IPS-NIHi11 (cell line): ENCODE measurements at places on chromosomes 16 and 17.
A peak's percentile ranks its signal among the peaks of the same experiment; 100 is the strongest.

- DNase-seq = no peak
These were observed 1.5 kb downstream of the CYBA start for GRCh38 chr16:88649195-88649923.

GRCh38 chr17:78707016-78707415 lies 75.1 kb downstream of the CYTH1 start:
- no peak for DNase-seq

DNA sequence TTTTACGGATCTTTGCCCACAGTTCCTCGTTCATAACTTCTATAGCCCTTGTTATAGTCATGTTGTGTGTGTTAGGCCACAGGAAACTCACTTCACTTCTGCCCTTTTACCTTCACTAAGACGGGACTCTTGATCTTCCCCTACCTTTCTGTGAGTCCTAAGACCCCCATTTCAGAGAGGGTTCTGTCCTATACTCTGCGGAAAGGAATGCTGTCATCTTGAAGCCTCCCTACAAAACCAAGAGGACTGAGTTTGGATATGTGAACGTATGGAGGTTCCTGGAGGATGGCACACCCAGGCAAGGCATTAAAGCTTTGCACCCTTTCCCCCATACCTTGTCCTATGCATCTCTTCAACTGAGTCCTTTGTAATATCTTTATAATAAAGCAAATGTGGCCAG lies 3.7 kb downstream of the UBB start:
- DNase-seq = no peak

DNA sequence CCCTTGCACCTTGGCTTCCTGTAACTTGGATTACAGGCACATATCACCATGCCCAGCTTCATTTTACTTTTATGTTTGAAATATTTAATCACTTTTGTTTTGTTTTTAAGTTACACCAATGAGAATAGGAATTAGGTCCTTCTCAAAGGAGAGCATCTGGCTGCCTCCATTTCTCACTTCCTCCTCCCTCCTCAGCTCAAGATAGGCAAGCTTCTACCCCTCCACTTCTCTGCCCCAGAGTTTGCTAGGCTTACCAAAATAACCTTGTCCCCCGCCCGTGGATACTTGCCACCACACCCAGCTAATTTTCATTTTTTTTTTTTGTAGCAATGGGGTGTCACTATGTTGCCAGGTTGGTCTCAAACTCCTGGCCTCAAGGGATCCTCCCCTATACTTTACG lies 17.9 kb downstream of the GABARAPL2 start:
- DNase-seq = no peak

GRCh38 chr17:14575471-14575953 lies 274.6 kb downstream of the HS3ST3B1 start:
- no peak for DNase-seq

- no peak for DNase-seq
These were observed 61.4 kb downstream of the KATNIP start for GRCh38 chr16:27611340-27611739.

DNA sequence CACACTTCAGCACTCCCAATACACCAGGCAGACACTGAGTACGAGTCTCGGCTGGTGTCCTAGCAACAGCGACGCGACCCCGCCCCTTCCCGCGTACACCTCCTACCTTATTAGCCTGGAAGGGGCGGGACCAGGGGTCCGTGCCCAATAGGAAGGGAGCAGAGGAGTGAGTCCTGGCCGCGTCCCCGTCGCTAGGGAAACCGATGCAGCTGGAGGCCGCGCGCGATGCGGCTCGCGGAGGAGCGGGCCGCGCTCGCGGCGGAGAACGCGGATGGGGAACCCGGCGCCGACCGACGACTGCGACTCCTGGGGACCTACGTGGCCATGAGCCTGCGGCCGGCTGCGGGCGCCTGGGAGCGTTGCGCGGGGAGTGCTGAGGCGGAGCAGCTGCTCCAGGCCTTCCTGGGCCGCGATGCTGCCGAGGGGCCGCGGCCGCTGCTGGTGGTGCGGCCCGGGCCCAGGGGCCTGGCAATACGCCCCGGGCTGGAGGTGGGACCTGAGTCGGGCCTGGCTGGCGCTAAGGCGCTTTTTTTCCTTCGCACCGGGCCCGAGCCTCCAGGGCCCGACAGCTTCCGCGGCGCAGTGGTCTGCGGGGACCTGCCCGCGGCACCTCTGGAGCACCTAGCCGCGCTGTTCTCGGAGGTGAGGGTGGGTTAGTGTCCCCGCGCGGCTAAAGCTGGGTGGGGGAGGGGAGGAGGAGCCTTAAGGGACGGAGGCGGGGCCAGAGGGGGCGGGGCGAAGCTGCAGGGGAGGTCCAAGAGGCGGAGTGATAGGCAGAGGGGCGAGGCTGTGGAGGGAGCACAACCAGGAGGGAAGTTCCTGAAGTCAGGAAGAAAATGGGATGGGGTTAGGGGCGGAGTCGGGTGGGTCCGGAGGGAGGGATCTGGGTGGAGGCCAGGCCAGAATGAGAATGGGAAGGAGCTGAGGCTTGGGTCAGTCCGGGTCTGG lies at the start of gene DNAH9:
Gene DNAH9, plus strand, starts transcription at position 197 of the 948 bp plus-strand sequence. Its CDS starts 29 bp downstream, at position 226.
- DNase-seq = peak; percentile 92

GRCh38 chr17:48012654-48013053 lies 24.9 kb downstream of the COPZ2 start:
- DNase-seq = no peak

- DNase-seq = no peak
These were observed 29.0 kb upstream of the EMP2 start for GRCh38 chr16:10609402-10609774.

GRCh38 chr16:80583466-80583865 lies 42.7 kb downstream of the DYNLRB2 start:
- DNase-seq = no peak

- DNase-seq = no peak
These were observed 197.6 kb downstream of the CDH13 start for GRCh38 chr16:82824408-82824807.

- DNase-seq = no peak
These were observed 2.0 kb upstream of the TMEM11 start for GRCh38 chr17:21215935-21216334.

- DNase-seq = peak; percentile 32
These were observed 180.8 kb downstream of the RBFOX1 start for GRCh38 chr16:7513429-7513828.

- no peak for DNase-seq
These were observed 34.4 kb downstream of the HAPSTR1 start for GRCh38 chr16:9125658-9126505.

DNA sequence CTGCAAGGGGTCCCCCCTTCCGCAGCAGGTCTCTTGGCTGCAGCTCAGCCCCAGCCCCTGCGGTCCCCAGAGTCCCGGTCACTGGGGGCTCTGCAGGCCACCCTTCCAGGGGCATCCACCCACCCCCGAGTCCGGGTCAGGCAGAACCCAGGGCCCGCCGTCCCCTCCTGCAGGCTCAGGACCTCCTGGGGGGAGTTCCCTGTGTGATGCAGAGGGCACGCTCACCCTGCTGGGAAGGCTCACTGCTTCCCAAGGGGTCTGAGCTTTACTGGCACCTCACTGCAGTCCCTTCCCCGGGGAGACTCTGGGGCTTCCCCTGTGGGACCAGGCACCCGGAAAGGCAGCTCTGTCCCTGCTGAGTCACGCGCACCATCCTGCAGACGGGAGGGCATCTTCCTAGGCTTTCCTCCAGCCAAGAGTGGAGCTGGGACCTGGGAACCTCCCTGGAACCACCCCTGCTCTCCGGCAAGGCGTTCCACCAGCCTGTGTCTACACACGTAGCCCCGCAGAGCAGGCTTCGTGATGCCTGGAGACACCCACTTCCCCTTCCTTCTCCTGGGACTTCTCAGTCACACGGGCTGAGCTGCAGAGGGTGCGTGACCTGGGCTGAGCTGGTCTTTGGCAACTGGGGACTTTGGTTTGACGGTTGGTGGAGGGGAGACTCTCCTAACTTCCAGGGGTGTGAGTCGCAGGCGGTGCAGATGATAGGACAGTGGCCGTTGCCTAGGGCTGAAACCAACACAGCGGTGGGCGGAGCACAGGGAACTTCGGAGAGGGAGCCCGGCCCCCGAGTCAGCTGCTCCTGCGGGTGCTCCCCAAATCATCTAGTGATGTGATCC lies 23.4 kb downstream of the SLC25A10 start:
- DNase-seq = no peak

DNA sequence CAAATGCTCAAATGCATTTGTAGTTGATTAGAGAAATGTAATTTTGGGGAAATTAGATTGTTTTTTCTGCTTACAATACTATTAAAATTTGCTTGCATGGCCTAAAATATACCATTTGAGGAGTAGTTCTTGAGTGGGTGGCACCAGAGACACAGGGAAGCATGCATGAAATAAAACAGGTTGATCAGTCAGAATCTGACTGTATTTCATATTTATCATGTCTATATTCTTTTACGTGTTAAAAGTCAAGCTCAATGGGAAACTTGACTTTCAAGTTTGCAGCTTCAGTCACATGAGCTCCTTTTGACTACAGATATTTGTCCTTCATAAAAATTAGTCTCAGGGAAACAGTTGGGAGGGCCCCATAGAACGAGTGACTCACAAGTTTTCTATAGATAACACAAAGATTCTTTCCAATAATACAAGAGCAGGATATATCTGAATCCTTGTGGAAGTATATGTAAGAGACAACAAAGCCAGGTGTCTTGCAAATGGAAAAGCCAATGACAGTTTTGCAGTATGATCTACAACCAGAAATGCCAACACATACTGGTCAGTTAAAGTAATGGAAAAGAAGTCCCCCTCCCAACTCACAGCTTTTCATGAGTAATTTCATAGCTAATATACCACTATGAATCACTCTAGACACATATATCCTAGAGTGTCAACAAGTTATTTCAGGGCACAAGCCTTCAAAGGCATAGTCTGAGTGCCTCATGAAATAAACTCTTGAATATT lies 42.2 kb upstream of the CORO6 start:
- DNase-seq = no peak

GRCh38 chr17:63693411-63694113 lies 6.4 kb downstream of the LIMD2 start:
- no peak for DNase-seq

DNA sequence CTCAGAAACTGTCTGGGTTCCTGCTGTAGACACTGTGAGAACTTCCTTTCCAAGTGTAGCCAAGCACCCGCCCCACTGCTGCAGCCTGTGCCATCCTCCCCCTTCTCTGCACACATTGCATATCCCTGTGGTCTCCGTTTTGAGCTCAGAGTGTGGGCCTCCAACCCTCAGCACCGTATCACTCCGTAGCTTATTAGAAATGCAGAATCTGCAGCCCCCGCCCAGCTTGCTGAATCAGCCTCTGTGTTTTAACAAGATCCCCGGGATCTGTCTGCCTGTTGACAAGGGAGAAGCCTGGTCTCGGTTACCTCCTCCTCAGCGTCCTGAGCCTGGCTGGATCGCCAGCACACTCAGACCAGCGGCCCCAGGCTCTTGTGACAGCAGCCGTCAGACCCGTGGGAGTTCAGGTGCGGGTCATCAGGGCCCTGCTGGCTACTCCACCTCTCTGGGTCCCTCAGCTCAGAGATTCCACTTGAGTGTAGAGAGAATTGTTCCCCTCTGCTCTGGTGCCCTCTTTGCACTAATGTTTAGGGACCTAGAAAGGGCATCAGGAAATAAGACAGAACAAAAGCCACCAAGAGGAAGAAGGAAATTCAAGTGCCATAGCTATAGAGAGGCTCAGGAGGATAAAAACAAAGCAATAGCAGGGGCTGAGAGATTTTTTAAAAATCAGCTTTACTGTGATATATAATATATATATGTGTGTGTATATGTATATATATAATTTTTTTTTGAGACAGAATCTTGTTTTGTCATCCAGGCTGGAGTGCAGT lies 92.3 kb downstream of the PITPNC1 start:
- no peak for DNase-seq

DNA sequence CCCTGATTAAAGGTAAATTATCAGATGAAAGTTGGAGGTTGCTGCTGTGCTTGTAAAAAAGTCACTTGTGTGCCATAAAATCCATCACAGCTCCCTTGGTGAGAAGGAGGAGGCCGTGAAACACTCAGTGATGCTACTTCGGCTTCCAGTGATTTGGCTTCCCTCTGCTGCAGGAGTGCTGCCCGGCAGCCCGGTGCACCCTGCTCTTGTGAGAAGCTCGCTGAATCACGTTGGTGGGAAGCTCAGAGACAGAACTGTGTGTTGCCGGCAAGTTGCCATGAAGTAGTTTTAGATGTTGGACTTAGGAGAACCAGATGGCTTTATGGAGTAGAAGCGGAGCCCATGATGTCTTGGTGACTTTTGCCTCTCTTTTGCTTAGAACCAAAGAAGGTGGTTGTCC lies 33.3 kb downstream of the MSI2 start:
- DNase-seq = no peak

GRCh38 chr16:83951544-83951943 lies 1.5 kb upstream of the OSGIN1 start:
- no peak for DNase-seq

GRCh38 chr16:88686439-88687253 lies at the start of gene SNAI3:
Gene SNAI3 (minus strand): TSS chr16:88686507. CDS start chr16:88686406, 101 bp downstream.
- DNase-seq = peak; percentile 99

GRCh38 chr17:73617501-73617900 lies 26.7 kb downstream of the SDK2 start:
- DNase-seq = no peak

- no peak for DNase-seq
These were observed 58.8 kb downstream of the NT5M start for GRCh38 chr17:17361867-17362539.

GRCh38 chr16:73216932-73217331 lies 169.0 kb upstream of the ZFHX3 start:
- no peak for DNase-seq

GRCh38 chr17:51439395-51440229 lies 179.3 kb downstream of the UTP18 start:
- no peak for DNase-seq

GRCh38 chr17:55340176-55340575 lies 75.4 kb downstream of the HLF start:
- no peak for DNase-seq

DNA sequence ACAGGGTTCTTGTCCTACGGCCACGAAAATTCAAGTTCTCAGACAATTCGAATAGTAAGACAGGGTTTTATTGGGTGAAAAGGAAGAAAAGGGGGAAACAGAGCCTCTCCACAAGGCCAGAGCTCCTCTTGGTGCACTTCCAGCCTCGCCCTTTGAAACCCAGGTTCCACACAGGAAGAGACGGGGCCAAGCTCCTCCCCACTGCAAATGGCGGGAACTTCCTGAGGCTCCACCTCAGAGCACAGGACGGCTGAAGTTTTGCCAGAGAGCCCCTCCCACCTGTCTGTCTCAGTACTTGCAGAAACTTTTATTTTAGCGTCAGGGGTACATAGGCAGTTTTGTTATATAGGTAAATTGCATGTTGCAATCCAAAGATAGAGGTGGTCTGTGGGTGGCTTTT lies 165.7 kb upstream of the CDH8 start:
- no peak for DNase-seq

DNA sequence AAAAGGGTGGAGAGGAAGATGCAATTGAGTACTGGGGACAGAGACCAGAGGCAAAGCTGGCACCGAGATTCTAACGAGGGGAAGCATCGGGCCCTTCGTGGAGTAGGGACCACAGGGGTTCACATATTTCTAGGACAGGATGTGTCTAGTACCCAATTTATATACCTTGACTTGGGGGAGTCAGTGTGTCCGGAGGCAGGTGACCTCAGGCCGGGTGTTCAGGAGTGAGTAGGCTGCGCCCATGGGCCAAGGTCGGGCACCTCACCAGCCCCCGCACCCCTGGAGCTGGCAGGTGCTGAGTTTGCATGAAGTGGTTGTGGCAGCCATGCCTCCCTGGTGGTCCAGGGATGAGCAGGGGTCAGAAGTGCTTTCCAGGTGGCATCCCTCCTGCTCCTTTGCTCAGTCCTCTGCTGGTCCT lies 8.6 kb upstream of the NXPH3 start:
- DNase-seq = no peak

- peak; percentile 78 for DNase-seq
These were observed 527 bp downstream of the TRAF4 start for GRCh38 chr17:28744104-28744971.
